ENCODE measurements at places on chromosomes 6 and 20.

DNA sequence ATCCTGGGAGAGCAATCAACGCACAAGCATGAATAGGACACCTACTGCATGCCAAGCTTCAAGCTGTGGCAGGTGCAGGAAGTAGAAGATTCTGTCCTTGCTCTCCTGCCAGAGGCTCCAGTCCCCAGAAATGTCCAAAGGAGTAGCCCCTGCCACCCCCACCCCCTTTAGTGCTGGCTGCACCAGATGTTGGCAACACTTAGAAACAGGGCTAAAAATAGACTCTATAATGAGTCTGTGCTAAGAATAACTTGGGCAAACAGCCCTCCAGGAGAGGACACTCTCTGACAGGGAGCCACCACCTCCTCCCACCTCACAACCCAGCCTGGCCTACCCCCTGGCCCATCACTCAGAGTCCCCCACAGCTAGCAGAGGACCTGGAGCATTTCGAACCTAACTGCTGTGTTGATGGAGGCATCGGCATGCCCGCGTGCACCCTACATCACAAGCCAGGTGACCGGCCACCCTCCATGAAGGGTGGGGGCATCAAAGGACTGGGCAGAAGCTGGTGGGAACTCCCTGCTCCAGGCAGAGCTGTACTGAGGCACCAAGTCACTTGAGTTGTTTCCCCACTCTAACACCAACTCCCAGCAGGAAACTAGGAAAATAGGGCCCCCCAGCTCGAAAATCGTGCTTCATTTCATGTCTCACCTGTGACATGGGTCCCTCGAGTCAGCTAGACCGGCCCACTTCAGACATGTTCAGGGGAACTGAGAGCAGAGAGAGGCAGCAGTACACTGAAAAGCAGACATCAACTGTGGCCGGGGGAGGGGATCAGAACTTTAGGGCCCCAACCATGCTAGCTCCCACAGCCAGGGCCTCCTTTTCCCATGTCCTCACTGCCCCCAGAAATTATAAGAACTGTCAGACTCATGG, 18.7 kb downstream of the TFEB start:
- no peak for DNase-seq

GRCh38 chr20:63612276-63612931, 14.5 kb downstream of the GMEB2 start:
- DNase-seq = no peak

DNA sequence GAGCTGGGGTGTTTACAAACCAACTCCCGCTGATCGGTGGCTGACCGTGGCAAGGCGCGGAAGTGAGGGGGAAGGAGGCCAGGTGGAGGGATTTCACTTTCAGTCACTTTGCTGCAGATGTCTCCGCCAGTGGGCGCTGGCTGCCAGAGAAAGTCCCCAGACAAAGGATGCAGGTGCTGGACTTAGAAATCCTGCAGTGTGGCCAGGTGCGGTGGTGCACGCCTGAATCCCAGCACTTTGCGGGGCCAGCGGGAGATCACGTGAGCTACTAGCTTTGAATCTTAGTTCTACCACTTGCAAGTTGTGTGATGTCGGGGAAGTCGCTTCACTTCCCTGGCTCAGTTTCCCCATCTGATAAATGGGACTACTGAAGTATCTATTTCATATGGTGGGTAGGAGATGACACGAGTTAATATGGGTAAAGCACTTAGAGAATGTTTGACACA, 180.4 kb downstream of the ZNF217 start:
- peak; percentile 62 for DNase-seq

DNA sequence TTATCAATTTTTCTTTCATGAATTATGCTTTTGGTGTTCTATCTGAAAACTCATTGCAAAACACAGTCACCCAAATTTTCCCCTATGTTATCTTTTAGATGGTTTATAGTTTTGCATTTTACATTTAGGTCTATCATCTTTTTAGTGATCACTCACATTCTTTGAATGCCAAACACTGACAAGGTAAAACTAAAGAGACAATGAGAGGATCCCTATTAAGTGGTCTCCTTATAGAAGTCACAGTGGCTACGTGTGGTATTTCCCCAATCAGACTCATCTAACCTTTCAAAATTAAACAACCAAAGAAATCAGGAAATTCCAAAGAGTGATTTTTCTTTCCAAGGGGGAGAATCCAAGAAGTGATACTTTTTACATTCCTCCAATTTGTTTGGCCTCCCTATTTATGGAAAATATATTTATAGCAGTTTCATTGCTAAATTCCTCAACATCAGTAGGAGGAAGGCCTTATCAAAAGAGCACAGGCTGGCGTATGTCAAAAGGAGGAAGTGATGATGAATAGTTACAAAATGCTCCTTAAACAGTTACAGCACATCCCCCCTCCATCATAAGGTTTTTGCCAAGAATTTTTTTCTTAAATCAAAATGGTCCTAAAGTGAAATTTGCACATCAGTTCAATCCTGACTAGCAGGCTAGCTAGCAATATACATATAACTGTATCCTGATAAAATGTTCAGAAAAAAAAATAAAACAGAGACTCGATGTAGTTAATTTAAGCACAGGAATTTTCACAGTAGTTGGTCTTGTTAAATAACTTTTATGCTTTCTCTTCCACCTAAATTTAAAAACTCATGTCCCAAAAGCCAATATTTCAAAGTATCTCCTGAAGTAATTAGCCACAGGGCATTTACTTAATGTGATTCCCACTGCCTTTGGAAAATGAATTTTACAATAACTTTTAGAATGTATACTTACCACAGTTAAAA, 76.2 kb upstream of the IPCEF1 start:
- no peak for DNase-seq

- no peak for DNase-seq
These were observed 57.8 kb downstream of the IL22RA2 start for GRCh38 chr6:137115658-137116057.

- DNase-seq = no peak
These were observed 142.1 kb downstream of the C6orf118 start for GRCh38 chr6:165167311-165167710.

- no peak for DNase-seq
These were observed 6.7 kb downstream of the SRC start for GRCh38 chr20:37352608-37352980.

- no peak for DNase-seq
These were observed 192.3 kb downstream of the DLL1 start for GRCh38 chr6:170098428-170099170.

GRCh38 chr20:37759761-37760209, 66.0 kb downstream of the CTNNBL1 start:
- DNase-seq = no peak

GRCh38 chr6:25012657-25013056, 76.9 kb upstream of the RIPOR2 start:
- DNase-seq = no peak

DNA sequence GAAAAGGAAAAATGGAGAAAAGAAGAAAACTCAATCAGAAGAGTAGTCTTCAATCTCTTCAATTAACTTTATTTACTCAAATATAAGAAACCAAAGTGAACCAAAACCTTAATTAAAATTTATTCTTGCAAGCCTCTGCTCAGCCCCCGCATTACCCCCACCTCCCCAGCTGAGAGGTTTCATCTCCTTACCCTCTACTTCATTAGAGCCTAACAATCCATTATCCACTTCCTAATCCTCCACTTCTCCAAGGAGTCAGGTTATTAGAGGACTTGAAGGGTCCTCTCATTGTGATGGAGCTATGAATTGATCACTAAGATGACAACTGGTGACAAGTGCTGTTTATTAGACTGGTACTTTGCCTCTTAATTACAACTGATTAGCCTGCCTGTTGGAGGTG, 956.5 kb downstream of the TFAP2A start:
- DNase-seq = no peak

GRCh38 chr20:62365814-62366369, 1.2 kb downstream of the LAMA5 start:
- DNase-seq = no peak

- DNase-seq = no peak
These were observed 24.7 kb upstream of the HELZ2 start for GRCh38 chr20:63598479-63599395.

GRCh38 chr6:144460327-144461095, 175.4 kb downstream of the UTRN start:
- peak; percentile 22 for DNase-seq

DNA sequence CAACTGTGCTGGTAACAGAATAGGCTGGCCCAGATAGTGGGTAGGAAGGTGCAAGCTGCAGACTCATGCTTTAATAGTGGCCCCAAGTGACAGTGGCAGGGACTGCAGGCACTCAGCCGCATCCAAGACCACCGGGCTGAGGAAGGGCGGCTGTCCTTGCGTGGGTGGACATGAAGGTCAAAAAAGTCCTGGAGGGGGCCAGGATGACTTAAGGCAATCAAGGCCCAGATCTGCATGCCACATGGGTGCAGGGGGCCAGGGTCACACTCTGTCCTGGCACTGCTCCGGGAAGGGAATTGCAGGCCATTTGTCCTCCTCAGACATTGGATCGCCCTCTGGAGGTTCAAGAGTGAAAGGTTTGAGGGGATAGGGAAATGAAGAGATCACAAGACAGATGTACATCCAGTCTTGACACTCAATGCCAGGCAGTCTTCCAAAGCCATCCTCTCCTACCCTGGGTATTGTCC, 10.4 kb upstream of the VNN2 start:
- peak; percentile 19 for DNase-seq

DNA sequence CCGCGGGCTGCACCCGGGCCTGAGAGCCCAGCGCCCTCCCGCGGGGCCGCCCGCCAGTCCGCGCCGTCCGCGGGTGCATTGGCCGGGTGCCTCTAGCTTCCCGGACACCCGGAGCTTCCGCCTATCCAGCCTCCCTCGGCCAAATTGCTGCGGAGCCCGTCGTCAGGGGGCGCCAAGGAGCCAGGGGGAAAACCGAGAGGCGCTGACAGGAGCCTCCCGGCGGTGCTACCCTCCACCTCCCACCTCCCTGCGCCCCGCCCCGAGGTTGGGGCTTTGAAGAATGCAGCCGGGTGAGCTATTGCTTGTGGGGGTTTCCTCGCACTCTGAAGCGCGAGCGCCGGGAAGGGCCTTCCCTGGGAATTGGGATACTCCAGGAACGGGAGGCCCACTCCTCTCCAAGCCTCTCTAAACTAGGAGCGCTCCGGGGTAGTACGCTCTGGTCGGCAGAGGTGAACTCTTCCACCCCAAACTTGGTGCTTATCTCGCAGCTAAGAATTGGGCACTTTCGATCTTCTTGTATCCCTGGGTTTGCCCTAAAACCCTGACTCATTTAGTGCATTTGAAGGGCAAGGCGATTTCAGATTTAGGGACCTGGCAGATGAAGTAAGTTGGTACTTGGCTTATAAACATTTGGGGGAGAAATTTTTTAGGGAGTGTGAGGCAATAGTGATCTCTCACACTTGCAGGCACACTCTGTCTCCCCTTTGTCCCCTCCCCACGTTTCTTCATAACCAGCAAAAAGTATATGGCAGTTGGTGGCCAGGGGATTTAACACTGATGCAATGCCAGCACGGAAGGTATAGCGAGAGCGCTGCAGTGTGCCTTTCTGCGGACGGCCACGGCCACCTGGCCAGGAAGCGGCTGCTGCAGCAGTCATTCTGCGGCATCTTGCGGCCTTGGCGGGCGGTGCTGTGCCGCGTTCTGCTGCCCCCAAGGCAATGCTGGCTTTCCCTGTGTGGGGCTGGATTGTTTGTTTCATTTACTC, 556 bp downstream of the BEND6 start:
- DNase-seq = peak; percentile 52

DNA sequence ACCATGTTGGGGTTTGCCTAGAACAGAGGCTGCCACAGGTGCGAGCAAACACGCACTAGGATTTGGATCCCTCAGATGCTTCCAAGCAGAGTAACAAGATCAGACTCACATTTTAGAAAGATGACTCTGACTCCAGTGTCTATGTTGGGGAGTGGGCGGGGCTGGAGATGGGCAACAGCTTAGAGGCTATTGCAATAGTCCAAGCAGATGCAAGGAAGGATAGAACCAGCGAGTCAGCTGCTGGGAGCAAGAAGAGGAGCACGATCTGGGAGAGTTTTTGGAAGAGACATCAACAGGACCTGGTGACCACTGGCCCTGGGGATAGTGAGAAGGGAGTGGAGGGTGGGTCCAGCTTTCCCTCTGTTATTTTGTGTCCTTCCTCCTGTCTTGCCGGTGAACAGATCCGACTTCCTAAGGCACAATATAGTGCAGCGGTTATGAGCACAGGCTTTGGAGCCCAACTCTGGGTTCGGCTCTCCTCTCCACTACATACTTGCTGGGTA, 52.7 kb downstream of the FGD2 start:
- DNase-seq = no peak

DNA sequence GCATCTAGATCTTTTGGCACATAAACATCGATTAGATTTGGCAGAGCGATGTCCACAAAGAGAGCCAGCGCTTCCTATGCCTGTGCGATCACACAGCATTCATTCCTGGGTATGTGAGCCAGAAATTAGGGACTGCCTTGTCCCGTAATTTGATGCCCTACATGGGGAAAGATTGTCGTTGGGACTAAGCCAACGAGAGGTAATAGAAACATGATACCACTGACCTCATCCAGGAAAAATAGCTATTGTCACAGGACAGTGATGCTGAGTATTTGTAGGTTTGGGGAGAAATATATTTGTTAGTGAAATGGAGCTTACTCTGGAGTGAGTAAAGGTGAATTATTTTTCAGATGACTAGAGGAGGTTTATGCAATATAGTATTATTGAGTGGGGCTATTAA, 154.0 kb downstream of the TSHZ2 start:
- DNase-seq = no peak

GRCh38 chr6:109793792-109794191, 102.7 kb downstream of the FIG4 start:
- no peak for DNase-seq

DNA sequence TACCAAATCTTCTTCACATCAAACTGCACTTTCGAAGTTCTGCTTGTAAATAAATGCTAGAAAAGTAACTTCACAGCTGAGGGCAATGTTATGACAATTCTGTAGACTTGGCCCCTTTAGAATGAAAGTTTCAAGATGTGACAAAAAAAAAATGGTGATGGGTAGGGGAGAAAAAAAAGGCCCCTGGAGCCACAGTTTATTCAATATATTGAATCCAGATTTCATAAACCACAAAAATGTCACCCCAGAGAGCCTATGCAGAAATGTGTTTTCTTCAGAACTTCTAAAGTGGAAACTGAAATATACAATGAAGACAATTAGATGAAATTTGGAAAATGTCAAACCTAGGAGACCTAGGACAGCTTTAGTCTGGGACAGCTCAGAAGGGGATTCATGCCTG, 143.1 kb downstream of the EDN3 start:
- DNase-seq = no peak

- no peak for DNase-seq
These were observed at the start of gene HLA-DOB for GRCh38 chr6:32816746-32817204. TSS of gene HLA-DOB (minus strand) at chr6:32817002. CDS start at chr6:32816951, 51 bp downstream.

DNA sequence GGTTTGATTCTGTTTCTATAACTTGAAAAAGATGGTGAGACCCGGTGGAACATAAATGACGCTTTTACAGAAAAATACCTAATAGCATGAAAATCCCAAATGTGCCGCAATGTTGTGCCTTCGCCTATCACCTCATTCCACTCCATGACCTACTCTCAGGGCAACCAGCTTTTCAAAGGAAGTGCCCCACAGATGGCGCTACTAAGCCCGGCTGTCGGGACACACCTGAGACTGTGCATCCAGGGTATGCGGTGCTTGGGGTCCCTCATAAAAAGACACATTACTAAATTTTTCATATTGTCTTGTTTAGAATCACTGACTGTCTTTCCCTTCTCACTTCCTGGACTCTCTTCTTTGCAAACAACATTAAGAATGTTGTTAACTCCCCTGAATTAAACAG, 145.5 kb upstream of the RPS6KA2 start:
- no peak for DNase-seq

- DNase-seq = no peak
These were observed 25.3 kb downstream of the RAB44 start for GRCh38 chr6:36722879-36723278.

Data from activated CD4-positive, alpha-beta T cell treated with anti-CD3 and anti-CD28 coated beads, Interleukin-2, amount 10 ng/mL, durations not matched to agents 7 days and 5 days (primary cell).